ENCODE measurements at places on chromosomes 2 and 18.

DNA sequence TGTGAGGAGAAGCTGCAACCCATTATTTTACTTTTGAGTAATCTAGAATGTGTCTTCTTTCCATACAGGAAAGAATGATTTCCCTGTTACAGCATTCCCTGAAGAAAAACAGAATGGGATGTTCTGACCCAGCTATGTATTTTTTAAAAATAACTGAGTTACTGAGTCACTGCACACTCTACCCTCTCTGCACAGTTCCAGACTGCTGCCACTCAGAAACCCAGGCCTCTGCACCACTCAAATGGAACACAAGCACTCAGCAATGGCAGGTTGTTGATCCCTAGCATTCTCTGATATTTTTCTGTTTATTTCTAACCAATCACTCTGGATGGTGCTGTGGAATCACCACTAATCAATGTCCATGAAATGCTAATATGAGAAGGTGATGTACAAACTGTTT lies 1300.0 kb upstream of the FAM98A start:
- no peak for DNase-seq

DNA sequence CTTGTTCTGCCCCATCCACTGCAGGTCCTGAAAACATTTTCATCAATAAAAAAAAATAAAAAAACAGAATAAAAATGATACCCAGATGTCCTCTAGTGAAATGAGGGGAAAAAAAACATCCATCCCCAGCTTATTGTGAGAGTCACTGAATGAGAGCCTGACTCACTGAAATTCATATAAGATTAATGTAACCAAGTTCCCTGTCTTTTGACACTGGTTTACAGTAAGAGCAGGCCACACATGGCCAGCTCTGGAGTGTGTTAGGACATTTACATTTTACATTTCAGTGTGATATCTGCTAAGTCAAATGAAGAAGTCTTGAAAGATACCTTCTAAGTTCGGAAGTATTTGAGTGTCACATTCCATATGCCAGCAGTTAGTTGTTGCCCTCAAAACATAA lies 21.1 kb upstream of the IL18R1 start:
- no peak for DNase-seq

GRCh38 chr2:30487603-30488002 lies 40.6 kb downstream of the LCLAT1 start:
- DNase-seq: no peak

- no peak for DNase-seq
Measured at GRCh38 chr2:152348388-152348787, 13.4 kb downstream of the FMNL2 start.

DNA sequence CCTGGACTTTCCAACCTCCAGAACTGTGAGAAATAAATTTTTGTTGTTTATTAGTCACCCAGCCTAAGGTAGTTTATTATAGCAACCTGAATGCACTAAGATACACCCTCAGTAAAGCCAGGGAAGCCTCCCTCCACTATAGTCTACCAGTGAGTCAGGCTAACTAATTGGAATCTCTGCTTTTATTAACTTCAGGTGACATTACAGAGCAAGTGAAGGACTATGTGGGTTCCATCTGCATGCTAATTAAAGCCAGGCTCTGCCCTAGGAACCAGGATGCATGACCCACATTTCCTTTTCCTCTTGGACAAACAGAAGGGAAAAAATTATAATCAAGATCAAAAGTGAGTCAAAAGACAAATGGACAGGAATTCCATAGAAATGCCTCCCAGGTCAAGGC lies 56.1 kb downstream of the ZC3H8 start:
- no peak for DNase-seq

DNA sequence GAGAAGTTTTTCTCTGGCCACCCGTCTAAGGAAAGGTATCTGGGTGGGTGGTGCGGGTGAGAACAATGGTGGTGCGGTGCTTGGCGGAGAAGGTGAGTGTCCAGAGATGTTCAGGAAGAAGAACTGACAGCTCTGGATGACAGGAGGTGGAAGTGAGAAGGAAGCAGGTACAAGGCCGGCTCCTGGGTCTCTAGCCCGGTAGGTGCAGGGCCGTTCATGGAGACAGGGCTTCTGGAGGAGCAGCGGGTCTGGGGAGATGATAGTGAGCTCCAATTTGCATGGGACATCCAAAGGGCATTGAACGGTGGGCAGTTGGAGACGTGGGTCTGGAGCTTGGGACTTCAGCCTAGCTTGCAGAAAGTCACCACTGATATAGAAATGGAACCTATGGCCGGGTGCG lies 979 bp upstream of the FAHD2B start:
- no peak for DNase-seq

GRCh38 chr18:65725251-65726050 lies 25.4 kb upstream of the CDH7 start:
- no peak for DNase-seq

- DNase-seq: no peak
Measured at GRCh38 chr18:49026501-49027373, 76.0 kb upstream of the SMAD7 start.

GRCh38 chr2:43402452-43402937 lies 176.1 kb upstream of the ZFP36L2 start:
- DNase-seq: no peak

GRCh38 chr18:32717126-32717525 lies 55.7 kb downstream of the KLHL14 start:
- DNase-seq: no peak

- no peak for DNase-seq
Measured at GRCh38 chr2:32755666-32756065, 127.8 kb downstream of the TTC27 start.

DNA sequence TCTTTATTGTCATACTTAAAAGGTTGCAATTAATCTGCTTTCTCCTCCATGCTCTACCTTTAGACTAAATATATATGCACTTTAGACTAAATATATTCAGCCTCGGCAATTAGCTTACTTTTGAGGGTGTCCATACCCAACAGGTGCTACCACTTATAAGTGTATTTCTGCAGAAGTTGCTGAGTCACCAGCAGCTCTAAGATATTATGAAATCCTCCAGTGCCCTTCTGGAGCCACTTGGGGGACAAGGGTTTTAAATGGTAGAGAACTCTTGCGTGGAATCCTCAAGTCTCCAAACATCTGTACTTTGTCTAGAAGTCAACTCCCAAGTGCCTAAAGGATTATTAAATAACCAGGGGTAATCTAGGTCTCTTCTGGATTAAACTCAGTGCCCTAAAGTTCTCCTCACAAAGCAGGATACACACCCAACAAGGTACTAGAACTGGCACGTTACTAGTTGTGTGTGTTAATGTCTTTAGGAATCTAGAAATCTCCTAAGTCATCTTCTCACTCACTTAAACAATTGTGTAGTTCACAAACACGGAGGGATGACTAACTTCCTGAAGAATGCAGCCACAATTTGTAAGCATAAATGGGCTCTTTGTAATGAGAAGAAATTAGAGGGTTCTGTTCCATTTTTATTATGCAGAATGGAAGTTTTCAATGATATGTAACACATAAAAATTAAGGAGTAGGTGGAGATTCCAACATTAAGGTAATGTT lies 159.7 kb downstream of the CD226 start:
- DNase-seq: no peak

GRCh38 chr2:84083984-84084383 lies 375.1 kb downstream of the SUCLG1 start:
- DNase-seq: no peak

DNA sequence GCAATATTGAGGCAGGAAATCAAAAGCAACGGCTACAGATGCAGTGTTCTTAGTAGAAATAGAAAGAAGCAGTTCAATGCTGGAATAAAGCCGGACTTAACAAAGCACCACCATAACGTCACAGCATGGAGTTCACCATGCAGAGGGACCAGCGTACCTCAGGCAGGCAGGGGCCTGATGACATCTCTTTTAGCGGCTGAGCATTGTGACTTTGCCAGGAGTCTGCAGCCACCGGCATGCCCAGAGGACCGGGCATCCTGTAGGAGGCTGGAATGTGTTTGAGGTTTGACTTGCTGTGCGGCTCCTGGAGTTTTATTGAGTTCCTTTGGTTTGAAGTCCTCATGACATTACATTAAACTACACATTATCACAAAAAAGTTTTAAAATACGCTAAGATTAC lies 139.8 kb downstream of the UXS1 start:
- no peak for DNase-seq

DNA sequence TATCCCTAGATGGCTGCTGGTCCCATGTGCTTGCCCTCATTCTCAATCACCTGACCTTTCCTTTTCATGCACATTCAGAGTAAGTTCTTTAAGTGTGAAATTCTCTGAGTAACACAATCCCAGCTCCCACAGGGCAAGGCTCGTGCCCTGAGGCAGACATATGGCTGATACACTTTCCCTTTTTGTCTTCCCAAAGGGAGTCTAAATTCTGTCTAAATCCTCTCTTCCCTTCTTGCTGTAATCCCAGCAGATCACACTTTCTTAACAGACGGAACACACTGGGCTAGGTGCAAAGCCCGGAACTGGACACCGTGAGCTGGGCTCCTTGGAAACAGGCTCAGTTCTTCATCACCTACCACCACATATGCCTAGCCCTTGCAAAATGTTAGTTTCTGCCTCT lies 147.6 kb downstream of the GALNT14 start:
- DNase-seq: no peak

- no peak for DNase-seq
Measured at GRCh38 chr18:12053289-12053688, 40.4 kb upstream of the ANKRD62 start.

GRCh38 chr2:120511536-120511935 lies 165.6 kb downstream of the INHBB start:
- DNase-seq: no peak

GRCh38 chr2:75751360-75751759 lies 40.6 kb upstream of the GCFC2 start:
- DNase-seq: no peak

DNA sequence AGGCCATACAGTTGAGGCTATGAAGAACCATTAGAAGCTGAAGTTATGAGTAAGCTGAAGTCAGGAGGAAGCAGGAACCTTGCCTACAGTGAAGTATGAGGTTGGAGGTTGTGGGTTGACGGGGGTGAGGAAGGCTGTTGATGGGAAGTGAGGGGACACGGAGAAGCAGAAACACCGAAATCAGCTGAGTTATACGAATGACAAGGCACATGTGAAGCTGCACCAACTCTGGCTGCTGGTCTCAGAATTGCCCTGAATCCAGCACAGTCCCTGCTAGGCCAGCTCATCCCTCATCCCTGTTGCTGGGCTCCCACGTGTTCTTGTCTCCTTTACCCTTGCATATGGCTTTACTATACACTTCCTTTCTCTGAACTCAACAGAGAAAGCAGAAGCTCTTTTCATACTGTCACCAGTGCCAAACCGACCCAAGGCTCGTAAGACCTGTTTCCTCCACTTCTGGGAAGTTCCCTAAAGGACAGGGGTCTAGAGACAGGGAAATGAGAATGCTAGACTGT lies 9.2 kb upstream of the TMEM247 start:
- DNase-seq: no peak

DNA sequence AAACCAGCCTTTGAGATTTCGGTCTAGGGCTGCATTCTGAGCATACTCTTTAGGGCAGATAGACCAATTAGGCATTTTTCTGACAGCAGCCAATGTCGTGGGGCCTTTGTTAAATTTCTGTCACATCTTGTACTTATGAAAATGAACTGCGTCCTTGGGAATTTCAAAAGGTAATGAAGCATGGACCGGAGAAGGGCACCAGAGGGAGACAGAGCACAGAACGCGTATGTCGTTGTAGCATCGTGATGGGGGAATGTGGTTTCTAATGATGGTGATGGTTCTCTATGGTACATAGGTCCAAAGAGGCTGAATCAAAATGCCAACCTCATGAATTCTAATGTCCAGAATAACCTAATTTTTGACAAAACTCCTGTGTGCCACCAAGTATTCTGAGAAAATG lies 483.9 kb upstream of the CRIM1 start:
- DNase-seq: no peak
